ENCODE measurements at places on chromosomes 1 and 21.

- DNase-seq, result no peak
Measured at GRCh38 chr1:241997401-241997998, 1.4 kb downstream of the MAP1LC3C start.

GRCh38 chr1:6445062-6445763, 20.6 kb downstream of the ESPN start:
- no peak for DNase-seq

- no peak for DNase-seq
Measured at GRCh38 chr1:23594927-23595353, 35.6 kb upstream of the ID3 start.

DNA sequence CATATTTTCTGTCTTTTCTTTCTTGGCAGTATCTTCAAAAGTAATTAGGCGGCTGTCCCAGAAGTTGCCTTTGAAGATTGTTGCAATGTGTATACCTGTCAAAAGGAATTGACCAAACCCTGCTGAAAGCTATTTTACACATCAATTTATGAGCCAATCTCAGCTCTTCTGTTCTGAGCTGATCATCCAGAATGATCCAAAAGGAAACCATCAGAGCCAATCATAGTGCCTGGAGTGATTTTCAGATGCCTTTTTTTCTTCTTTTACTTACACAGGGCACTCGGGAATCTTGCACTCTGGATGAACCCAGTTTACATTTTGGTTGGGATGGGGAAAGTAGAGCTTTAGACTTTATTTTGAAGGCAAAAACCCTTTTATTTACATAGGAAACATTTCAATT, 21.8 kb upstream of the APOBEC4 start:
- DNase-seq, result no peak

DNA sequence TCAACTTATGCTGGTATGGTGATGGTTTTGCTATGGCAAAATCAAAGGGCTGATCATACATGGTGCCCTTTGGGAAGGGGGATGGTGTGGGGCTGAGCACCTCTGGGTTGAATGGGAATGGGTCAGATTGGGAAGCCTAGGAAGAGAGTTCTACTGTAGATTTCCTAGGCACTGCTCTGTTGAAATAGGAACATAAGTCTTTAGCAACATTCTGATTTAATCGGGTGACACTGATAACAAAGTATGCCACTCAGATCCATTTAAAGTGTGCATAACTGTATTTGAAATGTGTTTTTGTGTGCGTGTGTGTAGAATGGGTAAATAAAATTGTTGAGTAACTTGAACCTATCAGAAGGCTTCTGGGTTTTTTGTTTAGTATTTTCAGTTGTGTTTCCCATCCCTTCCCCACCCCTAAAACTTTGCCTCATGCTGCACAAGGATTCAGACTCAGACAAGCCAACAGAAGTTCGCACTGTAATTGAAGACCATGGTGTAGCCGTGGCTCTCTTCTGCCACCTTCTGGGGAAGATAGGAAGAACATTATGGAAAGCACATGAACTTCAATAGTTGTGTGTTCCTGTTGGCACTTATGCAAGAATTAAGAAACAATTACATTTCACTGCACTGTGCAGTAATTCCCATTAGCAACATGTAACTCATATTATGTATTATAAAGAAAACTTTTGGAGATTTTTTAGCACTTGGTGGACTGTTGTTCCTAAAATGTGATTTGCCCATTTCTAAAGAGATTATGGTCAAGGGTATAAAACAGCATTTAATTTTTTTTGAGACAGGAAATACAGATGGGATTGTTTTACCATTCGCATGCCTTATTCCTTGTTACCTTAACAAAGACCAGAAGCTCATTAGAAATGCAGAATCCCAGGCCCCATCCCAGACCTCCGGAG, 10.9 kb upstream of the C4BPB start:
- DNase-seq, result peak; percentile 39

DNA sequence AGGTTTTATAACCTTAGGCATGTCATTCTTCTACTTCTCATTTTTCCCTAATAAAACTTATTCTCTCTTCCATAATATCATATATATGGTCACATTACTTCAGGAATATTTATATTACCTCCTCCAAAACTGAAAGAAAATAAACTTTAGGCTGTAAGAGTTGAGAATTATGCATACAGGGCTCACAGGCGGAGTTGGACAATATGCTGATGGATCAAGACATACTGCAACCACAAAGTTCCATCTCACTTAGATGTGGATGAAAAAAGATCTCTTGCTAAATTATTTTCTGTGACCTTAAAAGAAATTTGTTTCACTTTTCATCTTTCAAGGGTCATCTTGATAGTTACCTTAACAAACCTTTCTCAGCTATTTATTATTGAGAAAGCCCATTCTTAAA, 152.6 kb upstream of the PDE4B start:
- no peak for DNase-seq

DNA sequence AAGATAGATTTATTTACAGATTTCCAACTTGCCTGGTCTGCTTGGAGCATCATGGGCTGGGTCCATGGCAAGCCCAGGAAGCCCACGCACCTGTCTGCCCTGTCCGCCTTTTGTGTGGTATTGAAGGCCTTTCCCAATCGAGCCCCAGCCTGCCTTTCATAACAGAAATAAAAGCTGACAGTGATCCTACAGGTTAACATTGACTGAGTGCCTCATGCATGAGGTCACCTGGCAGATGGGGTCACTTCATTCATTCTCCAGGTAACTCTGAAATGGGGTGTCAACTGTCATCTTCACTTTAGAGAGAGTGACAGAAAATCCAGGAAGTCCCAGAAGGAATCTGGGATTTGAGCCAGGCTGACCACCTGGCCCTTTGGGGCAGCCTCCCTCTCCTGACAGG, 36.3 kb upstream of the CASZ1 start:
- DNase-seq, result peak; percentile 41

DNA sequence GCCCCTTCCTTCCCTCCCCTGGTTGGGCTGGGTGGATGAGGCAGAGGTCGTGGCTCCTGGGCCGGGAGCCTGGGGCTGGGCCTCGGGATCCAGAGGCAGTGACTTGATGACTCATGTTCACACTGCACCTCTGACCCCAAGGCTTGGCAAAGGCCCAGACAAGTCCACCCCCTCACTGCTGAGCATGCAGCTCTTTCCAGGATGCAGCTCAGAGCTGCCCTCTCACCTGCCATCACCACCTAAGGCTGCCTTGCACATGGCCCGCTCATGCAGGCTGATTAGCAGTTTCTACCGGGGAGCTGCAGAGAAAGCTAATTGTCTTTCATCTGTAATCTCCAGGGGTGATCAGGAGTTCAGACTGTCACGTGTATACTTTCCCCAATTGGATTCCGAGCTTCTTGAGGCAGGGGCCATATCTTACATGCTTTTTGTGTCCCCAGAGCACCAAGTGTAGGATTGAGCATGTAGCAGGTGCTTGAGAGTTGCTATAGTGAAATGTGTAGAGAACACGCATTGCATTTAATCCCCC, 62.1 kb downstream of the LRRN2 start:
- no peak for DNase-seq

DNA sequence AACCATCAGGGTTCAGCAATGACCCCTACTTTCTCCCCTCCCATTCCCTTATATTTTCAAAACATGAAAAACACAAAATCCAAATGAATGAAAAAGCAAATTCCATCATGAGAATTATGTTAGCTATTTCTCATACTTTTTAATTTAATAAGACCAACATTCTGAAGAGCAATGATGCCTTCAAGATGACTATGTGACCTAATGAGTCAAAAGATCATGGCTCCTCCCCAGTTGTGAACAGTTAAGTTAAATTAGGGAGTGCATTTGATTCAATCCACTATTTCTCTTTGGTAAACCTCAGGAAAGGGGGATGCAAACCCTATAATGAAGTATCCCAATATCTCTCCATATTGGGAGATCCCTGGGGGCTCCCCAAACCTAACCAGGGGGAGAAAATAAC, 36.5 kb downstream of the PUM1 start:
- no peak for DNase-seq

DNA sequence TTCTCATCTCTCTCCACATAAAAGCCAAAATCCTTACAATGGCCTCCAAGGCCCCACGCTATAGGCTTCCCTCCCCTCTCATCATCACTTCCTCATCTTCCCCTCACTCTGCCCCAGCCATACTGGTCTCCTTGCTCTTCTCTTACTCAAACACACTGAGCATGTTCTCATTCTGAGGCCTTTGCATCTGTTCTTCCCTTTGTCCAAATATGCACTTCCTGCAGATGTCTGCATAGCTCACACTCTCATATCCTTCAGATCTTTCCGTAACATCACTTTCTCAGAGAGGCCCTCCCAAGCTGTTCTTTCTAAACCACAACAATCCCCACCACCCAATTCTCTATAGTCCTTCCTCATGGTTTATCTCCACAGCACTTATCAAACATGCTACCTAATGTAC, 284.1 kb downstream of the HHIPL2 start:
- no peak for DNase-seq

- no peak for DNase-seq
Measured at GRCh38 chr1:94298861-94299260, 61.5 kb upstream of the ARHGAP29 start.

- no peak for DNase-seq
Measured at GRCh38 chr1:8555582-8555981, 237.7 kb downstream of the SLC45A1 start.

DNA sequence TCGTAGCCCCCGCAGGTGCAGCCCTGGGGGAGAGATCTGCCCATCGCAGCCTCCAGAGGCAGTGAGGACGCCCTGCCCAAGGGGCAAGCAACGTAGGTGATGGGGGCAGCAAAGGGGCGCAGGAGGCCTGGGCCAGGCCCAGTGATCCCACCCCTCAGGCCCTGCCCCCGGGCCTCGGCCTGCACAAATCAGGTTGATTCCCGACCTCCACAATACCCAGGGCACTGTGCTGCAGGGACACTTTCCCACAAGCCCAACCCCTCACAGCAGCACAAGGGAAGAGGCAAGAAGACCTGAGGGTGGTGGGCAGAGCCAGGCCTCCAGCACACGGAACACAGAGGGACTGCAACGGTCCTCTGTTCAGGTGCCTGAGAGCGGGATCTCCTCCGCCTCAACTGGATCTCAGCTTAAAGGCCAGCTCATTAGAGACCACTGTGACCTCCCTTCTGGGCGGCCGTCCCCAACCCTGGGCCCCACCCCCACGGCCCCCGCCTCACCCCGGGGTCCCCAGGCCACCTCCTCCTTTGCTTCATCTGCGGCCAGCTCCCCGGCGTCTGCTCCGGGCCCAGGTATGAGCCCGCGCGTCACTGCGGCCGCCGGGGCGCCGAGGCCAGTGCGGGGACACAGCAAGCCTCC, 812 bp upstream of the ARF1 start:
- no peak for DNase-seq

DNA sequence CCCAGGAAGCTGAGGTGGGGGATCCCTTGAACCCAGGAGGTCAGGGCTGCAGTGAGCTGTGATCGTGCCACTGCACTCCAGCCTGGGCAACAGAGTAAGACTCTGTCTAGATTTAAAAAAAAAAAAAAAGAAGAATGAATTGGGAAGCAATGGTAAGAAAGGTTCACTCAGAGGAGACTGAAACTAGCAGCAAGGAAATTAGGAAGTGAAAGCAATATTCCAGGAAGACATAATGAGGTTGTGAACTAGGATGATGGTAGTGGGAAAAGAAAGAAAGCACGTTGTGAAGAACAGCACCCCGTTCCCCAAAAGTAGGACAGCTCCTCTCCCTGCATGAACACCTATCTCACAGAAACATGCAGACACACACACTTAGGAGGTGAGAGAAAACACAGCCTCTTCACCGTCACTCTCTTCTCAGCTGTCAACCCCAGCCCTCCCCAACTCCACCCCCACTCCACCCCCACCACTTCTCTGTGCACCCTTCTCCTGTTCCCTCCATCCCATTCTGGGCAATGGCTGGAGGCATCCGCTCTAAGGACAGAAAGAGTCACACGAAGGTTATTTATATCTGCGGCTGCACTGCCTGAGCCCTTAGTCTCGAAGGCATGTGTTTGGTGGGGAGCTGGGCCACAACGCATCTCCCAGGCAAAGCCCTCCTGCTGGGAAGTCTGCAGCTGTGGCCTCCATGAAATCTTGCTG, 101.8 kb upstream of the LPGAT1 start:
- DNase-seq, result no peak

GRCh38 chr1:41424581-41425118, 59.8 kb downstream of the EDN2 start:
- DNase-seq, result no peak

DNA sequence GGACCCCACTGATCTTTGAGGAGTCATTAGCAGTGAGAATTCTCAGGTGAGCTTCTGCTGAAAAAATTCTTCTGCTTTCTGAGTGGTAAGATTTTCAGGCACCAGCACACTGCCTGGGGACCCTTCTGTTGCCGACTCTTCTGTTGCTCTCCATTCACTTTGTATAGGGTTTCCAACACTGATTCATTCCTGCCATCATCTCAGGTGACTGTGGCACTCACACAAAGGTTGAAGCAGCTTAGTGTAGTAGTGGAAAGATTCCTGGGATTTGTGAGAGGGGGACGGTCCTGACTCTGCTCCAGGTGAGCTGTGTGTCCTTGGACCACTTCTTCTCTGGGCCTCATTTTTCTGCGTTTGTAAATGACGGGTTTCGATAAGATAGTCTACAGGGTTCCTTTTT, 9.4 kb downstream of the UTP11 start:
- no peak for DNase-seq

- no peak for DNase-seq
Measured at GRCh38 chr21:41816583-41817165, 49.8 kb upstream of the RIPK4 start.

DNA sequence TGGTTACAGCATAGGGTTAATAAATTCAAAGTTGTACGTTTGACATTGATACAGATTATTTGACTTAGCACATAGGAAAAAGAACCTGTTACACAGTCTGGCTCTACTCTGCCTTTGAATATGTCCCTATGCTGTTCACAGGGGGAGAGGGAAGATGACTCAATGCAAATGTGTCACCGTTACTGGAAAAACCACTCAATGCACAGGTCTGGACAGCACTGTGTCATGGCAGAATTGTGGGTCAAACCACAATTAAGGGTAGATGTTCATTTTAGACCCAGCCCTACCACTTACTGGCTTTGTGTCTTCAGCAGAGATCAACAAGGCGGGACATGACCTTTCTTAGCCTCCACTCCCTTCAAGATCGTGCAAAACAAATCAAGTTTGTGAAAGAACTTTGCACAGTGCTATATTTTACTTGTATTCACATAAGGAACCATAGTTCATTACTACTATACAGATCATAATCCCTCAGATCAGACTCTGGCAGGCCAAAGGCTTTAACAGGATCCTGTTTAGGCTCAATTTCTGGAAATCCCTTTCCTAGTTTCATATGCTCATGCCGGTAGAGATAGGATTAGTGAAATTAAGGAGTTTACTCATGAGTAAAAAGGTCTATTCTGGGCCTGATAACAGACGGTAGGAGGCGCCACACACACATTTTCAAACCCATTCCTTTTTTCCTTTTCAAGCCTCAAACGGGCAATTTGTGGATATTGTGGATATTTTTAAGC, 22.1 kb downstream of the EIF2D start:
- DNase-seq, result no peak

- no peak for DNase-seq
Measured at GRCh38 chr1:156162430-156163037, 9.1 kb downstream of the SEMA4A start.

GRCh38 chr1:114015075-114015474, 35.8 kb downstream of the OLFML3 start:
- no peak for DNase-seq

GRCh38 chr1:204894031-204894430, 23.4 kb downstream of the NFASC start:
- no peak for DNase-seq

GRCh38 chr1:93707956-93708355, 26.3 kb upstream of the BCAR3 start:
- DNase-seq, result no peak

Data from NCI-H2029 (cell line).